Osteocyte (in vitro differentiated cells): ENCODE measurements at places on chromosomes 6 and 20. TPM values are rescaled to one million over a fixed set of nuclear protein-coding genes. Genes with fewer than 3 reads are reported as not detected.

Gene APOM
- total RNA-seq, result 2.2 and 4.0 TPM in 2 replicates

Gene FBXO5
- 8.6 and 8.9 TPM in 2 replicates for total RNA-seq

Gene TAGAP
- total RNA-seq, result not detected in 2 replicates

DNA sequence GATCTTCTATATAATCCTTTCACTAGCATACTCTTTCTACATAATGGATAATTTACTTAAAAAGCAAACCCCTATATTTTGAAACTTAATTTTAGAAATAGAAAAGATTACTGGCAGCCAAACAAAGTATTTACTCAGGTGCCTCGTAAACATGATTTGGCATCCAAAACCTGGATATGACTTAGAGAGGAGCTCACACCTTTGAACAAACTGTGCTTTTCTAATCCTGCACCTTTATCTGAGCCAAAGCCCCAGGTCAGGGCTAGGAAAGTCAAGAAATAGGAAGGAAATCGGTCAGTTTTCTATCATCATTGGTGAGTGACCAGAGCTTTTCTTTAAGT is 170.9 kb downstream of the PHF3 start:
- DNase-seq, result no peak

- no peak for DNase-seq
Observed at GRCh38 chr6:129446272-129447197, 263.4 kb downstream of the ARHGAP18 start.
